ENCODE measurements at places on chromosomes 3 and 15.

DNA sequence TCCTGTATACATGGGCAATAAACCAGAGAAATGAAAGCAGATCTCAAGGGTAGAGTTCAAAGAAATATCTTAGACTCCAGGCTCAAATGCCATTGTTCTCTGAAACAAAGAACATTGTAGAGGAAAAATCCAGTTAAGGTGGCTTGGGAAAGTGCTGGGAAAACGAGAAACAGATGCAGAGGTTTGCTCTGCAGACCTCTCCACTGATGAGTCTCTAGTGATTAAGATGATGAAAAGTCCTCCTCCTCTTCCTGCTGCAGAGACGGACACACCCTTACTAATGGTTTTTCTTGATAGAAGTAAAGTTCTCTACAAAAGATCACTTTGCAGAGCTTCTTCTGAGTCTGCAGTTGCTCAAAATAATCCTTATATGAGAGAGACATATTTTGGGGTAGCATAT lies 264.7 kb downstream of the GABRG3 start:
- DNase-seq: no peak

GRCh38 chr3:149947231-149947630 lies 23.5 kb downstream of the PFN2 start:
- DNase-seq: no peak

GRCh38 chr3:13462125-13462629 lies 17.9 kb upstream of the HDAC11 start:
- DNase-seq: no peak

- DNase-seq: no peak
Observed at GRCh38 chr3:132273036-132273435, 44.2 kb upstream of the ACP3 start.

DNA sequence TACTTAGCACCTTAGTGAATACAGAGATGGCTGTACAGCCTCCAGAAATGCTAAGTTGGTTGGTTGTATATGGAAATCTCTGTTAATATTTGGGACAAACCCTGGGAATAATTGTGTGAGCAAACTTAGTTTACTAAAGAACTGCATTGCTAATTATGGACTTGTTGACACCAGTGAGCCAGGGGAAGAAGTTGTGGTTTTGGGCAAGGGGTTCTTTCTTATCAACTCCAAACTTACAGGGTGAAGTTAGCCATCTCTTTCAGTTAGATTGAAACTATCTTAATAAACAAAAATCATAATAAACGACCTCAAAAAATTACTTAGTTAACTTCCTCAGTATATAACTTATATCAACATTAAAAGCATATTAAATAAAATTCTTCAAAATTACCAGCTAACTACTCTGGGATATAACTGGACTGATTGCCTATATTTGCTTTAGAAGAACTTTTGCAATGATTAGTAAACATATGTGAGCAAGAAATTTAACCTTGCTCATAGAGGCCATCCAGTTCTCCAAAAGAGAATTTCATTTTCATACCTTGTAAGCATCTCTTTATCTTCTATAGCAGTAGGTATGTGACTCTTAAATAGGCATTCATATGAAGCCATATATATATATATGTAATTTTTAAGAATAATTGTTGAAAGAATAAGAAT lies 24.7 kb downstream of the MBNL1 start:
- no peak for DNase-seq

Measured in lower leg skin (tissue), 4 donors.